Myocyte (in vitro differentiated cells): ENCODE measurements at places on chromosomes 4 and X.

DNA sequence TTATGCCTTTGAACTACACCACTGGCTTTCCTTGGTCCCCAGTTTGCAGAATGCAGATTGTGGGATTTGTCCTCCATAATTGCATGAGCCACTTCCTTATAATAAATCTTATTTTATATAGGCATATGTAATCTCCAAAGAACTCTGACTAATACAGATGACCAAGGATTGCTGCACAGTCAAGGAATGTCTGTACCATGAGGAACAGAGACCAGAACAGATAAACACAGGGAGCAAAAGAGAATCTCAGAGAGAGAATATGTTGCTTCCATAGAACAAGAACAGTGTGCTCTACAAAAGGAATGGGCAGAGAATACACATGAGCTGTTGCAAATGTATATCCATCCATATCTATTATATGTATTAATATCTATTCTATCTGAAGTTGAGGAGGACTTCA is 111.1 kb downstream of the ADRA2C start:
- no peak for DNase-seq

DNA sequence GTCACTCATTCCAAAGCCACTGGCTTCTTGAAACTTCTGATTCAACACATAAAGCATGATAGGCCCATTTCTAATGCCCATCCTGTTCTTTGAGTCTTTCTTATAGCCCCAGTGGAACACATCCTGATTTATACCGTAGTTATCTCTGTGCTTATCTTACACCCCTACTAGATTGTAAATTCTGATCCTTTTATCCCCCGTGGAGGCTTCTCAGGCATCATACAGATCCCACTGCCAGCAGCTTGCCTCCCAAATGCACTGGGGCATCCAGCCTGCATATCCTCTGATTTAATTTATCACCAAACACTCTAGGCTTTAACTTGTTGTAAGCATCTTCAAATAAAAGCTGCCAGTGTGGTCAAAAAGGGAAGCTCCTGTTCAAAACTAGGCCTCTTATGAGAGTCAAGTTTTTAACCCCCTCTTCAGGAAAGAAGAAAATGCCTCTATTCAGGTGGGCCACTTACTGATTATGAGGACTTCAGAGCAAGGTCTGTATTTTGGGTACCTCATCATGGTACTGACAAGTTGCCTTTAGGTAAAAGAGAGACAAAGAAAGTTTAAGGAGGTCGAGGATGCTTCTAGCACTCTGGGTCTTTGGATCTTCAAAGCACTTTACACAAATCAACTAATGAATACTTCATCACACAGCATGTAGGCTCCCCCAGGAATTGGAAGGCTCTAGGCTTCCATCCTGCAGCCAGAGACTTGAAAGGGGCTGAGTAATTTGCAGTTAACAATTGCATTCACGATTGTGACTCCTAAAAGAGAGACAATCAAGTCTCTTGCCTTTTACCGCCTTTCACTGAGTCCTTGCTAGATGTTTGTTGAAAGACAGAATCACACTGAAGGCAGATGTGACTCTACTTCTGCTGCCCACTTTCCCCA is 95.8 kb upstream of the LDB2 start:
- no peak for DNase-seq

GRCh38 chr4:2047031-2047660 is 12.0 kb upstream of the NAT8L start:
- DNase-seq: no peak

GRCh38 chr4:21752616-21753015 is 196.0 kb downstream of the KCNIP4 start:
- no peak for DNase-seq

- no peak for DNase-seq
These were observed 62.0 kb downstream of the HTRA3 start for GRCh38 chr4:8331575-8331955.

DNA sequence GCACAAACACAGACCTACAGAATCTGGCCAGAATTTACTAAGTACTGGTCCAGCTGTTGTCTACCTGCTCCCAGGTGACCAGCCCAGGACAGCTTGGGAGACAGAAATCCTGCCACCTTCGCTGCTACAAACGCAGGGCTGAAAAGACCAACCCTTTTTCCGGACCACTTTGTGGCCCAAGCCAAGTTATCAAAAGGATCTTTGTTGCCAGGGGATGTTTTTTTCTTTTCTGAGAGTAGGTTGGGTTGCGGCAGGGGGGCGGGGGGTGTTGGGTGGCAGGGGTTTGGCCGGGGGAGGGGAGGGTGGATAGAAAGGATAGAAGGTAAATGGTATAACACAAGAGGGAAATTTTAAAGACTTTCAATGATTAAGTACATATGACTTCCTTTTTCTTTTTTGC is 63.4 kb downstream of the STOX2 start:
- DNase-seq: no peak

DNA sequence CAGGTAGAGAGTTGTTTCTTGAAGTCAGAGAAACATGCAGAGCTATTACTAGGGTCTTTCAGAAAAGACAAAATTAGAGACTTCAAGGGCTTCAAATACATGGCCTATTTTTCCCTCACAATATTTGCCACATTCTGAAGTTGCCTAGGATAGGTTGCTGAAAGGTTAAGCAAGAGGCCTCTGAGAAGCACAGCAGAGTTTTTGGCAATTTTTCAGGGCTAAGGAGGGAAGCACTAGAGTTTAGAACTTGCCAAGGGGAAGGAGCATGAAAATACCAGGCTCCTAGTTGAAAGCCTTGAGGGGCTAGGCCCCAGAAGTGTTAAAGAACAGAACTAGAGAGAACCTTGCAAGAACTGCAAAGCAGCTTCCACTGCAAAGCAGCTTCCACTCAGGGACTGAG is 86.4 kb downstream of the ANAPC10 start:
- peak; percentile 8 for DNase-seq

DNA sequence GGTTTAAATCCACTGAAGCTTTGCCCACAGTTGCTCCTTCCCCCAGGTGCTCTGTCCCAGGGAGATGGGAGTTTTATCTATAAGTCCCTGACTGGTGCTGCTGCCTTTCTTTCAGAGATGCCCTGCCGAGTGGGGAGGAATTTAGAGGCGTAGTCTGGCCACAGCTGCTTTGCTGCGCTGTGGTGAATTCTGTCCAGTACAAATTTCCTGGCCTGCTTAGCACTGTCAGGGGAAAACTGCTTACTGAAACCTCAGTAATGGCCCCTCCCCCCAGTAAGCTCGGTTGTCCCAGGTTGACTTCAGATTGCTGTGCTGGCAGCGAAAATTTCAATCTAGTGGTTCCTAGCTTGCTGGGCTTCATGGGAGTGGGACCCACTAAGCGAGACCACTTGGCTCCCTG is 40.1 kb downstream of the UGT2B17 start:
- DNase-seq: peak; percentile 54

DNA sequence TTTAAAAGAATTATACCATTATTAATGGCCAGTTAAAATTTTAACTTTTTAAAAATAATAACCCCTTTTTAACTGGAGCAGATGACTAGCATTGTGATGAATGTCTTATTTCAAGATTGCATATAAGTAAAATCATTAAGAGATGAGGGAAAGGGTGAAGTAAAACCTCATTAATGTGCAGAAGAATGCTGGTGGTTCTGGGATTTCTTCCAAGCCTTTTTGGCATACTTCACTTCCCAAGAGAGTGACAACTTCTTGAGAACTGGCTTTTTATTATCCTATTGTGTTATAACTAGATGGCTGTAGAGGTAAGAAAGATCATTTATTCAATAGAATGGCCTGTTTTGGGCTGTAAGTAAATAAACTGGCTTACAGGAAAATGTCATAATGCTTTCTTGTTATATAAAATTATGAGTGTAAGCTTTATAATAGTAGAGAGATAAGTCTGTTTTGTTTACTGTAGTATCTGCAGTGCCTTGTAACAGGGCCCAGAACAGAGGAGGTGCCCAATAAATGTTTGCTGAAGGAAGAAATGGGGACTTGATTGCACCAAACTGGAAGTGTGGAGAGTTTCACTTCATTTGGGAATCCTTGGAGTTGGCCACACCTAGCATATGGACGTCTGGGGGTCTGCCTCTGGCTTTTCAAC is 242.9 kb upstream of the PITX2 start:
- DNase-seq: peak; percentile 75

- no peak for DNase-seq
These were observed 3.7 kb downstream of the ZFP92 start for GRCh38 chrX:153414856-153415510.
